H9 (cell line): ENCODE measurements at places on chromosomes 3 and 15.

GRCh38 chr15:93523481-93523880 lies 434.5 kb upstream of the RGMA start:
- no peak for DNase-seq

DNA sequence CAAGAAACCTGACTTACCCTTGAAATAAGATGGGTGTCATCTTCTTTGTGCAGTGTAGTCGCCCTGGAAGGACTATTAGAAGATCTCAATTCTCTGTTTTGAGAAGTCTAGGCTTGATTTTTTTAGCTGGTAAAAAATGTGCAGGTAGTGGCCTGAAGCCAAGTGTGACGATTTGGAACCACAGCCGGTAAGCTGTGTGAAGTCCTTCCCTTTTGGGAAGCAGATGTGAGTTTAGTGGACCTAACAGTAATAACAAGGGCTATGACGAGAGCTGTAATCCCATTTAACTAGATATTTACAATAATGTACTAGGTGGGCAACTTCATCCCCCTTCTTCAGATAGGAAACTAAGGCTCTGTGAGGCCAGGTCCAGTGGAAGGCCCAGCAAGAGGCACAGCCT lies 81.7 kb upstream of the MYZAP start:
- DNase-seq = no peak

GRCh38 chr3:39440316-39440715 lies 27.2 kb upstream of the MOBP start:
- DNase-seq = no peak

DNA sequence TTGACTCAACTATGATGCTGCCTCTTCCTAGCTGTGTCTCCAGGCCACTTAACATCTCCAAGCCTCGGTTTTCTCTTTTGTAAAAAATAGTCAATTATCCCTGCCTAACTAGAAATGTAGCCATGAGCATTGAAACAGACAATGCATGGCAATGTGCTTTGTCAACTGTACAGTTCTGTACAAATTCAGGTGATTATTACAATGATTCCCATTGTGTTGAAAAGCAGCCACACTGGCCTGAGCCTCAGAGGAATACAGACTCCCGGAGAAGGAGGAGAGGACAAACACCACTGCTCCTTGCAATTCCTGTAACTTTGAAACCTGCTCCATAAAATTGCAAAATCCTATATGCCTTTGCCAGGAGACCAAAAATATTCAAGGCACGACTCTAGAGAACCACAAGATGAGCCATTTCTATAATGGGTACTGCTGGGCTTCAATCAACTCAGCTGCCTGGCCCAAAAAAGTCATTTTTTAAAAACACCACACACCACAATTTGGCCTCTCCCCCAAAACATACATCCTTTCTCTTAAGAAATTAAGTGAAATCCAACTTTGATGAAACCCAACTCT lies 28.6 kb downstream of the DAPK2 start:
- no peak for DNase-seq

DNA sequence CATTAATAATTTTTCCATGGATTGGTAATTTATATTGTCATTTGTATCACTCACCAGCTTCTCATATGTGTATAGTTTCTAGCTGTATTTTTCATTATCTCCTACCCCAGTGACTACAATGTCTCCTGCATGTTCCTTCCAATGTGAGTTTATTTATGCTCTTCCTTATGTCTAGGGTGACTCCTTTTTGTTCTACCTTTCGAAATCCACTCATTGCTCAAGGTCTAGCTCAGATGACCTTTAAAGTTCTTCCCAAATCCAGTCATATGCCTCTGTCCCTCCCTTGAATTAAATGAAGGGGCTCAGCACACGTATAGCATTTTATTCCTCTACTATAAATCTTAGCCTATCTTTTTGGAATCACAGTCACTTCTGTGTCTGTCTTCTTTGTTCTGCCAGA lies 53.0 kb downstream of the TMEM45A start:
- DNase-seq = no peak

- no peak for DNase-seq
These were observed 39.0 kb downstream of the SLC6A6 start for GRCh38 chr3:14441240-14441919.

- no peak for DNase-seq
These were observed 392.8 kb downstream of the RSL24D1 start for GRCh38 chr15:54803987-54804386.

DNA sequence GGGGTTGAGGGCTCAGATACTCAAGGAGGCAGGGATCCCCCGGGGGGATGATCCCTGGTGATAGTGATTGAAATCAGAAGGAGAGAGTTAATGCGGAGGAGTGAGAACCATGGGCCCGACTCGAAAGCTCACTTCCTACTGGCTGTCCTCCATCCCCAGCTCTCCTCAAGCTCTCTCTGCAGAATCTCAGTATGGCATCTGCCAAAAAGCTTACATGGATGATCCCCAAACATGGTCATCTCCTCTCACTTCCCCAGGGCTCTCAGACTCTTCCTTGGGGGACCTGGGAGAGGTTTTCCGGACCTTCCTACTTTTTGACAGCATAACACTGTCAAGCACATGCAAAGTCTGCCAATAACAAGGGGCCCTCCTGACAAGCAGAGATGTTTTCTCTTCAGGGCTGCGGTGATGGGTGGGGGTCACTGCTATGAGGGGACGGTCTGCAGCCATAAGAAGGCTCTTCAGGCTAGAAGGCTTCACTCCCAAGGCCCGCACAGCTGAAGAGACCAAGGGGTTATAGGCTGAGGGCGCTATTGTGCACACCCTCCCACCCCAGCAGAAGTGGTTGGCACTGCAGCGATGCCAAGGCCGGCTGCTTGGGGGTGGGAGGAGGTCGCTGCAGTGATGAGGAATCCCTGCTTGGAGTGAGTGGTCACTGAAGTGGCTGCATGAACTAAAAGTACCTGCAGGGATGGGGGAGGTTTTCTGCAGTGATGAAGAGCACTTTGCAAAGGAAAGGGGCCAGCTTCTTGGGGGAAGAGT lies 828 bp upstream of the VWA5B2 start:
- DNase-seq = no peak

DNA sequence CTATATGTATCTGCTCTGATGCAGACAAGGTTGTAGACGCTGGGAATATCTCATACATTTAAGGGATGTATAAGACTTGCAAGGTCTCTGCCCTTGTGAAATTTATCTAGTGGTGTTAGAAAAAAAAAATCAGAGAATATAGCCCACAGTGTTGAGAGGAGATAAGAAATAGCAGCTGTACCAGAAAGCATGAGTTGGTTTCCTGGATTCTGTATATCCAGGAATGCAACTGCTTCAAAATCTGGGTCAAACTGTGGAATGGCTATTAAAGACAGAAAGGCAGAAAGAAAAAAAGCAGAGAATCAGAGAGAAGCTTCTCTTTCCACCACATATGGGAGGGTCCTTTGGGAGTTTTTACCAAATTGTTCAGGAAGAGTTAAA lies 1.5 kb upstream of the TMEM212 start:
- DNase-seq = no peak

- no peak for DNase-seq
These were observed 12.1 kb upstream of the CNBP start for GRCh38 chr3:129195731-129196256.

DNA sequence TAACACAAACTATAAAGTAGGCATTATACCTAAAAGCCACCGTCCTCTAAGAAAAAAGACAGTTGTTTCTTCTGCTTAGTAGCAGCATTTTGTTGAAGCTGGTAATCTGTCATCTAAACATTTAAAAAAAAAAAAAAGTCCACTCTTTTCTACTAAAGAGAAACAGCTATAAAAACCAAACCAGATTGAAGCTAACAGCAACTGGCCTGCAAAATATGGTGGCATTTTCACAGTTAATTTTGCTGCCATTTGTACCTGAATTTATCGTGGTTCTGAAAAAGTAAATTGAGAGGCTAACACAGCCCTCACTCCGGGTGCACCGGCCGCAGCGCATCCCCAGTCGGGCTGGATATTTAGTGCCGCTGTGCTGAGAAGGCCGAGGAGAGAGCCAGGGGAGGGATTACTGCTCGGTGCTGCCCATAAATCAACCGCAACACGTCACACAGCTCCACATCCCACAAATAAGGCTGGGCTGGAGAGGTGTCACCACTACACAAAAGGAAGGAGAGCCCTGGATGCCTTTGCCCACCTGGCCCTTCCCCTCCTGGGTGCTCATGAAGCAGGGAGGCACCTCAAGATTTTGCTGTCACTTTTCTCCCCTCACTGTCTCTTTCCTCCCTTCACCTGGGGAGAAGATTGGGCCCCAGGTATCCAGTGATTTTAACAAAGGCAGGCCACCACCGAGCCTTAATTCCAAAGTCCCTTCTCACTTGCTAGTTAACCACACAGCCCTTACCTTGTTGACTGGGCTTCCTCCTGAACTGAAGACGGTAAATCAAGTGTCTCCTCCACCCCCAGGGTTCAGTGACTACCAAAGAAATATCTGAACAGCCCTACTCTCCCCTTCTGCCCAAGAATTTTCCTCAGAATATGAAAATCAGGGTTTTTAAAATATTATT lies 44.4 kb downstream of the MECOM start:
- no peak for DNase-seq

- DNase-seq = no peak
These were observed 869.2 kb downstream of the IGSF11 start for GRCh38 chr3:118165413-118165812.

DNA sequence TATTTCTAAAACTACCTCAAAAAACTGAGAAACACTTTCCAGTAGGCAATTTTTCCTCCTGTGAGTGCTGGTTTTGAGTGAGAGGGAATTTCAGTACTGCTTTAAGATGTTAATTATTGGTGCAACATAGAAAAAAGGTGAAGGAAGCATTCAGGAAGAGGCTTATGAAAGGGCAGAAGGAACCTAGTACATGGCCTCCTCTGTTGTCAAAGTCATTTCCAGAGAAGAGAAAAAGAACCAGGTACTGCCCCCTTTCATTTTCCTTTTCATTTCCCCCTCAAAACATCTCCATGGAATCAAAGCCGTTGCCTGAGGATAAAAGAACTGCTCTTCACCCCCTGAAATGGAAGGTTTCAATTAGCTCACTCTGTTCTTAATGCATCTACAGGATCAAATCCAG lies 19.8 kb downstream of the RARRES1 start:
- no peak for DNase-seq

DNA sequence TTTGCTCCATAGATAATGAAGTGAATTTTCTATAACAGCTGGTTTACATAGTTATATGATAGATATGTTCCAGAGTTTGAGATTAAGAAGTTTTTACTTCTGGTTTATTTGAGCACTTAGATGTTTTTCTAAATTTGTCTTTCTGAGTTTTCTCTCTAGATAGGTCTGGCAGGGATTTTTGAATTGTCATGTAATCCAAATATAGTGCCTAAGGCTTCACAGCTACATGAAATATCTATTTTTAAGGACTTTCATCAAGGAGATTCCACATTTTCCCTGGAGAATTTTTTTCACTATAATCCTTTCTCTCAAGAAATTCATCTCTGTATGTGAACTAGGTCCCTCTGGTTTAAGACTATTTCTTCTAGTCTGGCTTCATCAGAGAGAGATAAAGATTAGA lies 12.0 kb downstream of the PPM1L start:
- no peak for DNase-seq

- DNase-seq = no peak
These were observed 41.0 kb upstream of the FRMD4B start for GRCh38 chr3:69426967-69427304.

- peak; percentile 68 for DNase-seq
These were observed at the start of gene IGF2BP2 for GRCh38 chr3:185825006-185825638. Gene IGF2BP2, minus strand, starts transcription at chr3:185825042. Its CDS starts 82 bp downstream, at chr3:185824960.

DNA sequence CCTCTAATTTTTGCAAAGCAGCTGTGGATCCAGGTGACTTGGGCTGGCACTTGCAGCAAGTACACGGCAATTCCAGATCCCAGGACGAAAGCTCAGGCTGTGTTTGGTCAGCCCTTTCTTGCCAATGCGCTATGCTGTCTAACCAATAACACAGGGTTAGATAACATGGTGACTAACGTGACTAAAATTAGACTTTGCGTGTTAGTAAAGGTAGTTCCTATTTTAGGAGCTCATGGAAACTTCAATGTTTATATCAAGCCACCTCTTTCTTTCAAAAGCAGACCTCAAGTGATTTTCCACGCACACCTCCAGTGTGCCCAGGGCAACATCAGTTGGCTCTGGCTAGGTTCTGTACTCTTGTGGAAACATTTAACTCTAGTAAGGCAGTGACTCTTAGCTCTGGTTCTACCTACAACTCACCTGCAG lies 32.5 kb downstream of the CDCP1 start:
- no peak for DNase-seq

DNA sequence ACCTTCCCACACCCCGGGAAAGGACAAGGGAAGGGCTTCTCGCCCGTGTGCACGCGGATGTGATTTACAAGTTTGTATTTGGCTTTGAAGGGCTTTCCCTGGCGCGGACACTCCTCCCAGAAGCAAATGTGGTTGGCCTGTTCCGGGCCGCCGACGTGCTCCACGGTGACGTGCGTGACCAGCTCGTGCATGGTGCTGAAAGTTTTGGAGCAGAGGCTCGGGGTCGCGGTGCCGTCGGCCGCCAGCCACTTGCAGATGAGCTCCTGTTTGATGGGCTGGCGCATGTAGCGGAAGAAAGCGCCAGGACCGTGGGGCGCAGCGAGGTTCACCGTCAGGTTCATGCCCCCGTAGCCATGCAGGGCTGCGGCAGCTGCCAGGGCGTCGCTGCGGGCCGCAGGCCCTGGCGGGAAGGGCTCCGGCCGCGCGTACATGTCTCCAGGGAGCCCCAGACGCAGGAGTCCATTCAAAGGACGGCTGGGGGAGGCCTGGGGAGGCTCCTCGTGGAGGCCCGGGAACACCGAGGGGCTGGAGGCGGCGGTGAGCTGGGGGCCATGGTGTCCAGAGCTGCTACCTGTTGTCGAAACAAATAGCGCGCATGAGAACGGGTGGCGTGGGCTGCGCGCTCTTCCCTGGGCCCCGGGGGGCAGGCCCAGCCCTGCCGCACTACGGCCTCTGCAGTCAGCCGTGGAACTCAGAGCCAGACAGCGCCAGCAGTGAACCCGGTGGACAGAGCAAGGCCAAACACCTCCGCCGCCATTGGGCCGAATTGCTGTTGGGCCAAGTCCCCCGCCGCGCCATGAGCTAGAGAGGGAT lies 10.2 kb downstream of the ZIC4 start:
- DNase-seq = no peak

GRCh38 chr15:29812384-29812694 lies 9.9 kb downstream of the TJP1 start:
- no peak for DNase-seq

- no peak for DNase-seq
These were observed 92.3 kb upstream of the ATP2B2 start for GRCh38 chr3:10597733-10598132.

DNA sequence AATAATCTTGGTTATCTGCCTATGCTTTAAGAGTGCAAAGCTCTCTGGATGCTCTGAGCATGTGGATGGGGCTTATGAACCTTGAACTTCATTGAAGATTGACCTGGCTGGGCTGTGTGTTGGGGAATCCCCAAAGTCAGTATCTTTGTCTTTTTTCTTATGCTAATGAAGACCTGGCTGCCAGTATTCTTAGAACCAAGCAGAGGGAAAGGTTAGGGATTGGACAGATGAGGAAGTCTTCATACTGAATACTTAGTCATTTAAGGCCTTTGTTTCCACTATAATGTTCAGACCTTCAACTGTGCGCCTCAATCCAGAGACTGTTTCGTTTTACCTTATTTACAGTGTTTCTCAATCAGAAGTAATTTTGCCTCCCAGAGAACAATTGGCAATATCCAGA lies 42.5 kb upstream of the CMTM7 start:
- no peak for DNase-seq
